ENCODE measurements at places on chromosomes 3 and 15.

GRCh38 chr3:73056014-73056844 is 5.2 kb upstream of the EBLN2 start:
- DNase-seq = no peak

GRCh38 chr3:15325228-15325627 is 7.2 kb downstream of the SH3BP5 start:
- no peak for DNase-seq

DNA sequence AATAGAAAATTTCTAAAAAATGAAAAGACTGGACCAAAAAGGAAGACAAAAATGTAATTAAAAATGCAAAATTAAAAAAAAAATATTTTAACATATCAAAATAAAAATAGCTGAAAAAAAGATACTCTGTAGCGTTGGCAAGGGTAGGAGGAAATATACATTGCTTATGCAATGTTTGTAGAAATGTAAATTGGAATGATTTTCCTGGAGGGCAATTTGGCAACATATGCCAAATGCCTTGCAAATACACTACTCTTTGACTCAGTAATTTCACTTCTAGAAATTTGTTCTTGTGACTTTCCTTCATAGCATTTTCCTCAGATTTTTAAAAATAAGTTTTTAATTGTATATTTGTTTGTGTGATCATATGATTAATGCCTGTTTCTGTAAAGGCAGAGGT is 296.6 kb downstream of the ZNF621 start:
- no peak for DNase-seq

GRCh38 chr15:60525341-60526039 is 46.5 kb upstream of the ICE2 start:
- DNase-seq = no peak

DNA sequence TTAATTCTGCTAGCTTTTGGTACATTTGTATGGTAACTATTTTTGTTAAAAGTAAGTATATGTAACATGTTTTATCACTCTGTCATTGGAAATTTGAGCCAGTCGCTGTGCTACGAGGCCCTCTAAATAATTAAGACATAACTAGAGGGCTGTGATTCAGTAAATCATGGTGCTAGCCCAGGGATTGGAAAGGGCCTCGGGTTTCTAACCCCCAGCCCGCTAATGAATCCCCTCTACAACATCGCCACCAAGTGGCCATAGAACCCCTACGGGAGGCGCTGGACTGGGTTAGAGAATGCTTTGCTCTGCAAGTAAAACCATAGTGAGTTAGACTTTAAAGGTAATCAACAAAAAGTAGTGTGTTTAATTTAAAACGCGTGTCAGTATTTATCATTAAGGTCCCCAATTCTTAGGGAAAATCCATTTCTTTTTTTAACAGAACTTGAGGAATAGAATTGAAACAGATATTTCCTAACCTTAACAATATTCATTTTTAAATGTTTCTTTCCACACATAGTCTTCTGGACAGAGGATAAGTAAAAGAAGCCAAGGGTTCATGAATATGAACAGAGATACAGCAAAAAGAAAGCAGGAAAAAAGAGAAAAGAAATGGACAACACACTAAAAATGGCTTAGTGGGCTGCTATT is 744.7 kb downstream of the EPHA3 start:
- no peak for DNase-seq

DNA sequence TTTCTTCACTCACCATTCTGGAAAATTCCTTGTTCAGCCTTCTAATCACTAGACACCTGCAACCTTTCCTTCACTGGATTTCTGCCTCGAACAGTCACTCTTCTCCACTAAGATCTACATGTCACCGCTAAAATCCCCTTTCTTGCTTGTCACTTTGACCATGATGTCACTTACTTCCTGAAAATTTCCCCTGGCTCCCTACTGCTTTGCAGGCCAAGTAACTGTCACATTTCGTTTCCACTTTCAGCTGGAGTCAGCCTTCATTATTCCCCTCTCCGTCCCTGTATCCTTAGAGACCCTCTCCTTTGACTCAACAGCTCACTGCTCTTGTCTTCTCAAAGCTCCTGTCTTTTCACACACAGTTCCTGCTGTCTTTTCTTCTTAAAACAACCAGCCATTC is 15.9 kb downstream of the CHL1 start:
- no peak for DNase-seq

- DNase-seq = no peak
Measured at GRCh38 chr15:91793771-91794170, 59.7 kb upstream of the SLCO3A1 start.

DNA sequence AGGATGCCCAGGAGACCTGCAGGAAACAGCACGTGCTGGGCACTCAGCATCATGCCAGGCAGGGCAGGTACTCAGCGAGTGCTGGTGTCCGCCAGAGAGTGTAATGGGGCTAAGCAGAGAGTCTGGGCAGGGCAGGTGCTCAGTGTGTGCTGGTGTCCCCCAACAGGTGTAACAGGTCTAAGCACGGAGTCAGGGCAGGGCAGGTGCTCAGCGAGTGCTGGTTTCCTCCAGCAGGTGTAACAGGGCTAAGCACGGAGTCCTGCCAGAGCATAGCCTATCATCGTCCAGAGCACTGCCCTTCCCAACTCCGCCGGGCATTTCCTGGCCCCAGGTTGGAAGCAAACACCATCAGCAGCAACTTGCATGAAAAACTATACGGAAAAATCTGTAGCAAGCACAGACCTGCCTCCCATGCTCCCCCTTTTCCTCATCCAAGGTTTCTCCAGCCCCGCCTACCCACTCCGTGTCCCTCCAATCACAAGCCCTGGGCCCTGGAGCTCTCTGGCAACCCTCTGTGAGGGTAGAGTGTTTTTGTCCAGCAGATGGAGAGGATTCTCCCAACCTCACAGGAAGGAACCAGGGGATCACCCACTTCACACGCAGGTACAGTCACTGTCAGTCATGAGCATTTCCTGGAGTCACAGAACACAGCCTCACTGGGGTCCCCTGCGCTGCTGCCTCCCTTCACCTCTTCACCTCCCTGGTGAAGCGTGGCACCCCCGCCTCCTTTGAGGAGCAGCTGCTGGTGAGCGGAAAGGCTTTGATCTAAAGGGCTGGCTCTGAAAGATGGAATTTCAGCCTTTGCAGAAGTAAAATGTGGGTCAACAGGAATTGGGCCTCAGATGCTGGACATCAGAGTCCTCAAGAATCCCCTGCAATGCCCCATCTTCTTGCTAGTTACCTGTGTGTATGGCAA is 302.5 kb downstream of the OCA2 start:
- no peak for DNase-seq

DNA sequence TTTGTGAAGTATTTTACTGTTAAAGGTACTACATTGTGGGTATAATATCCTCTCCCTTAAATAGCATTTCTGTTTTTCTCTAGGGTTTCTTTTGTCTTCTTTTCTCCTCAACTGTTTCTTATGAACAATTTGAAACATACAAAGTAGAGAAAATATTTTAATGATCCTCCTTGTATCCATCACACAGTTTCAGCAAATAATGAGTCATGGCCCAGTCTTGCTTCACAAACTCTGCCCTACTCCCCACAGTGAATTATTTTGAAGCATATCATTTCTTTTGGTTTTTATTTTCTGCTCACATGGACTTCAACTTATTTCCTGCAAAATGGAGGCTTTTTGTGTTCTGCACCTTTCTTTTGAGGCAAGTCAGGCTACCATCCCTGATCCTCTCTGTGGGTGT is 6.1 kb upstream of the SCAANT1 start:
- no peak for DNase-seq

GRCh38 chr15:40471105-40471807 is 472 bp downstream of the CHST14 start:
- DNase-seq = no peak

DNA sequence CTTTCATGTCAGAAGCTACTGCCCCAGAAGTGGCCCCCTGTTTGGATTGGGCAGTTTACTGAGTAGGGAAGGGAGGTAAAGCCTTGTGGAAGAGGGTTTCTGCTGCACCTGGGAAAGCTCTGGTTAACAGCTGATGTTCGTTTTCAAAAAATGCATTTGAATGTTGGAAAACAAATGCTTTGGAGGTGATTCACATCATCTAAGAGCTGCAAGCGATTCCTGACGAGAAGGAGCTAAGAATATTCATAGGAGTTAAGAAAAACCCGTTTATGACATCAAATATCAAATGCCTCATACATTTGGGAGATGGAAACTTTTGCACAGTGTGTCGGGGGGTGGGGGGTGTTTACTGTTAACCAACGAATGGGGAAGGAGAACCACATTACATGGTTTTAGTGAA is 183.8 kb upstream of the NR2F2 start:
- no peak for DNase-seq

DNA sequence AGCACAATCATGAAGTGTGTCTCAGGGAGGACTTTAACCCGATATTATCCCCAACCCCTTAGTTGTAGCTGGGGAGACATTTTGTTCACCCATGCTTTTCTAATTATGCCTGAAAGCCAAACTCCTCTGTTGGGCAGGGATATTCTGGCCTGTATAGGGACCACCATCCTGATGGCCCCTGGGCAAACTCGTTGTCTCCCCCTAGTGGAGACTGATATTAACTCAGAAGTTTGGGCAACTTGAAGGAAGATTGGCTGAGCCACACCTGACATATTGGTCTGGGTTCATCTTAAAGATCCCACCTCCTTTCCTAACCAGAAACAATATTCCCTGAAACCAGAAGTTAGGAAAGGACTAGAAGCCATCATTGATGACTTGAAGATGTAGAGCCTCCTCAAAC is 42.3 kb downstream of the TM4SF18 start:
- no peak for DNase-seq

GRCh38 chr15:87739866-87740265 is 516.7 kb downstream of the NTRK3 start:
- DNase-seq = no peak

GRCh38 chr3:185764980-185765370 is 59.9 kb downstream of the IGF2BP2 start:
- no peak for DNase-seq

- no peak for DNase-seq
Measured at GRCh38 chr3:75001330-75001729, 386.9 kb upstream of the CNTN3 start.

DNA sequence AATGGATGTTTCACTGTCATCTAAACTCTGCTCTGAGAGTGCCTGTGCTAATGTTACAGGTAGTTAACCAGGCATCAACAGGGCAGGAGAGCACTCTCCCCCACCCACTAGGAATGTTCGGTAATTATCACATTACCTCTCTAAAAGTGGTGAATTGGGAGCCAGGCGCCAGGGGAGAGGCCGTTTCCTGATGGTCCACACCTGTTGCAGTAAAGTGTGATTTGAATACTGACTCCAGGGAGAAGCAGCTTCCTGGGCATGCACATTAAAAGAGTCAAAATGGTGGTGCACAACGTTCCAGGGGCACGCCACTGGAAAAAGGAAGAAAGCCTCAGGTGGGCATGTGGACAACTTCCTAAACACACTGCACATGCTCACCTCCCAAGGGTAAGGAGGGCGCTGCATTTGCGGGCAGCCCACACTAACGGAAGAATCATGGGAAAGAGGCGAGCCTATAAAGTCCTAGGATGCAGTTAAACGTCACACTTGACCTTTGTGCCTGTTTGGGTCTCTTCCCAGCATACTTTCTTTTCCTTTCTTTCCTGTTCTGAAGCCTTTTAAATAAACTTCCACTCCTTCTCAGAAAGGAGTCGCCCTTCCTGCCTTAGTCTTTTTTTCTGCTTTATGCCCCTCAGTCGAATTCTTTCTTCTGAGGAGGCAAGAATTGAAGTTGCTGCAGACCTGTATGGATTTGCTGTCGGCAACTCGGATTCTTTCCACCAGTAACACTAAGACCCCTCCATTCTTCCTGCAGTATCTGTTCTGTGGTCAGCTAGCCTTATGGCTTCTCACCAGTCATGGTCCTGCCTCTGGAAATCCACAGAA is 28.9 kb upstream of the GPD1L start:
- DNase-seq = no peak

GRCh38 chr15:85354461-85354860 is 25.9 kb upstream of the AKAP13 start:
- DNase-seq = no peak

- no peak for DNase-seq
Measured at GRCh38 chr15:91961357-91961756, 107.8 kb downstream of the SLCO3A1 start.

DNA sequence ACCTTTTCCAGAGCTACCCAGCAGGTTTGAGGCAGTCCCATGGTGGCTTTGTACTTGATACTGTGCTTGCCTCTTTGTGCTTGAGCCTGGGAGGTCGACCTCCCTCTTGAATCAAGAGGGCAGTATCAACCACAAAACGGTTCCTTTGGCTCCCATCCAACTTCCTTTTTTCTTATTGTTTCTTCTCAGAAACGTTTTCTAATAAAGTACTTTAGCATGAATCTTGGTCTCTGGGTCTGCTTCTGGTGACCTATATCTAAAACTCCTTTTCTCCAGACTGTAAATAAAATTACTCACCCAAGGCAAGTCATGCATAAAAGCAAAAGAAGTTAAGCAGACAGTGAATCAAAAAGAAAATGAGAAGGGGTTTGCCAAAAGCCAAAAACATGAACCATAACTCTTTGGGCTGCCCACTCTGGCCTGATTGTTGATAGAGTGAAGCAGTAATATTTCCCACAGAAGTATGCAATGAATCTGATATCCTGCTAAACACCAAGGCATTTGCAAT is 112.2 kb upstream of the SLC4A7 start:
- DNase-seq = no peak

DNA sequence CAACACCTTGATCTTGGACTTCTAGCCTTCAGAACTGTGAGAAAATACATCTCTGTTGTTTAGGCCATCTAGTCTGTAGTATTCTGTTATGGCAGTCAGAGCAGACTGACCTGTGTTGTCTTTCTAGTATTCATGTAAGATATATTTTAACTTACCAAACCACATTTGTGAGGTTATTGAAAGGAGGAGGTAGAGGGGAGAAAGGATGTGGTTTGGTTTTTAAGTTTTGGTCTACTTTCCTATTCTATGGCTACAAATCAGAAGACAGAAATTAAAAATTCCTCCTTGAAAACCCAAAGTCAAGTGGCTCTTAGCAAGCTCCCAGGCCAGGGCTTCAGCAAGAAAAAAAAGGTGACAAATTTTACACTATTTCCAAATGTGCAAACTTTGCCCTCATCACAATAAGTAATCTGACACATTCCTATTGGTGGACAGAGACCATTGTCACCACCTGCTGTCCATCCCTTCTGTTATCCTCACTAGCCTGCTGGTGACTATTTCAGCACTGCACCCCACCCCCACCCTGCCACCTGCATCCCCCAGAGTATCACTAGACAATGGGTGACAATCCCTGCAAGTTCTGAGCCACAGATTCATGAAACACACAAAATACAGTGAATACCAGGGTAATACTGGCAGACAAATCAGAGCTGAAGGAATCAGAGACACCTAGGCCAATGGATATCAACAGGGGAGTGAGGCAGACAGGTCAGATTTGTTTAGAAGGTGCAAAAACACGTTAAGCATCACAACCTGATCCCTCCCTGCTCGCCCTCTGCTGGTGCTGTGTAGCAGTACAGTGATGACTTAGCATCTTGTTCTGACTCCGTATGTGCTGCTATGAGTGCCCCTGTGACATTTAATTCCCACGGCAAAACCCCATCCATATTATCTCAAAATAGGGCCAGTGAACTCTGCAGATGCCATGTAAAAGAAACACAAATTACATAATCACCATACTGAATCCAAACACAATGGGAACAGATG is 79.0 kb upstream of the DCLK3 start:
- no peak for DNase-seq

DNA sequence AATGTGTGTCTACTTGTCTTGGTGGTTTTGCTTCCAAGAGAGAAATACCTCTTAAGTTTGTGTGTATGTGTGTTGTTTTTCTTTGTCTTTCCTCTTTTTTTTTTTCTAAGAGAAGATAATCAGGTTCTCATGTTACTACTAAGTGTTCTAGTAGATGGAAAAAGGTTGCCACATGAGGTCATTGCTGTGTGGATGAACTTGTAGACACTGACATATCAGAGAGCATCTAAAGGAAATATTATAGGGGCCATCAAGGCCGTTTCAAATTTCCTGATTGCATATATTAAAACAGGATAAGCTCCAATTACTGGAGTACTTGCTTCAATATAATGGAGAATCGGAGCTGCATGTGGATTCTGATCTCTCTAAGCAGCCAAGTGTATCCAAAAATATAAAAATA is 747.5 kb downstream of the NR2F2 start:
- DNase-seq = no peak
